CD4-positive, alpha-beta T cell treated with Interleukin-1 beta for 1 hour (primary cell): ENCODE measurements at places on chromosomes 6 and 20.

GRCh38 chr6:157831018-157831369, 7.9 kb downstream of the SNX9 start:
- DNase-seq, result no peak

GRCh38 chr6:37243816-37244370, 13.7 kb upstream of the TBC1D22B start:
- DNase-seq, result no peak

DNA sequence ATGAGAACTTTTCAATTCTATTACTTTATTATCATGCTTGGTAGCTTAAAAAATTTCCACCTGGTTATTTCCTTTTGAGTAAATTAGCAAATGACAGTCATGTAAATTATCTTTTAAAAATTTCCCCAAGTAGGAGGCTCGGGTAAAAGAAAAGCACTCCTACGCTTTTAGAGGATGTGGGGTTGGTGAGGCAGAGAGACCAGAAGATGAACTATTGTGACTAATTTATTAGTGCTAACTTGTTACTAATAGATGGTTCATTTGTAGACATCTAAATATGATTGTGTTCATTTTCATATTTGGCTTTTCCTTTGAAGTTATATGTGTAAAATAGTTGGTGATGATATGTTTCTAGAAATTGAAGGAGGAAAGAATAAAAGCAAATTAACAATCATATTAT, 27.0 kb downstream of the ZNF292 start:
- no peak for DNase-seq

GRCh38 chr20:32623667-32624157, 38.6 kb upstream of the NOL4L start:
- DNase-seq, result no peak

DNA sequence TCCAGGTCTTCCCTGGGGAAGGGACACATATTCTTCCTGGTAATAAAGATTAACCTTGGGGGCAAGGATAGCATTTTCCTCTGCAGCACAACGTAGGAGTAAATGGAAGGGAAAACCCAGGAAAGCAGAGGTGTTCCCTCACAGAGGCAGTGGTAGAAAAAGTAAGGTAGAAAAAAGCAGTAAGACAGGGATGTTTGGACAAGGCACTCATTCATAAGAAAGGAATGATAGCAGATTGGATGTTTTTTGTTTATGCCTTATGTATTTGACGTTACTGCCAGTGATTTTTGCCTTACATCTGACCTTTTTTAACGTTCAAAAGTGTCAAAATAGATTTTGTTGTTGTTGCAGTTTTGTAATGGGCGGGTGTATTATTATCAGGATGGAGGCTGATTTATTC, 395.0 kb downstream of the CDKAL1 start:
- no peak for DNase-seq

DNA sequence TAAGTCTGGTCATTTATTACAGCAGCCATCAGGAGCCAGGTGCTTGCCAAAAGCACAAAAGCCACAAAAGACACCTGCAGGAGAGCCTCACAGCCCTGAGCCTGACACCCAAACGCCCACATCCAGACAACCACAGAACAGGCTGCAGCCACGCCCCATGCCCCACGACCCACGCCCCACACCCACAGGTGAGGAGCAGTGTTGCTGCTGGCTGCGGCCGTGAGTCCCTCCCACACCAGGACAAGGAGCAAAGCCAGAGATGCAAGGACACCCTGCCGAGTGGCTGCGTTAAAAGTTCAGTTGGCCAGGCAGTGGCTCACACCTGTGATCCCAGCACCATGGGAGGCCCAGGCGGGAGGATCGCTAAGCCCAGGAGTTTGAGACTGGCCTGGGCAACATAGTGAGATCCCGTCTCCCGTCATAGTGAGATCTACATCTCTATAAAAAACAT, 43.0 kb downstream of the SLC2A4RG start:
- DNase-seq, result no peak

DNA sequence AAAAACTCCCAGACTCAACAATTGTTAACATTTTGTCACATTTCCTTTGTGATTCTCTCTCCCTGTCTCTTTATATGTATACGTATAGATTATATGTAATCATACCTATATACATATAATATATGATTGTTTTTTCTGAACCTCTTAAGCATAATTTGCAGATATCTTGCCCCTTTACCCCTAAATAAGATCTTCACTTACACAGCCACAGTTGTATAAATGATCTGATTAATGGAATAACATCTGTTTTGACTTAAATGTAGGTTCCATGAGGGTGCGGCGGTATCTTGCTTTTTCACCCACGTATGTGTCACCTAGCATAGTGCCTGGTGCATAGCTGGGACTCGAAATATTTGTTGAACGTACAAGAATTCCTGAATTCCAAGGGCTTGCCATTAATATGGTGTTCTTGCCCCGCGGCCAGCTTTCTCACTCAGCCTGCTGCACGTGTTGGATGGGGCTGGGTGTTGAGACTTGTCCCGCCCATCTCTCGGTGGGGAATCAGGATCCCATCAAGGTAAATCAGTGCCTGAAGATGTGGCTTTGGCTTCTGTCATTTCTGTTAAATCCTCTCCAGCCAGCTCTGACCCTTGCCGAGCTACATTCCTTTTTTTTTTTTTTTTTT, 10.4 kb upstream of the MANBAL start:
- no peak for DNase-seq

GRCh38 chr6:41922154-41922553, 855 bp downstream of the BYSL start:
- DNase-seq, result no peak

DNA sequence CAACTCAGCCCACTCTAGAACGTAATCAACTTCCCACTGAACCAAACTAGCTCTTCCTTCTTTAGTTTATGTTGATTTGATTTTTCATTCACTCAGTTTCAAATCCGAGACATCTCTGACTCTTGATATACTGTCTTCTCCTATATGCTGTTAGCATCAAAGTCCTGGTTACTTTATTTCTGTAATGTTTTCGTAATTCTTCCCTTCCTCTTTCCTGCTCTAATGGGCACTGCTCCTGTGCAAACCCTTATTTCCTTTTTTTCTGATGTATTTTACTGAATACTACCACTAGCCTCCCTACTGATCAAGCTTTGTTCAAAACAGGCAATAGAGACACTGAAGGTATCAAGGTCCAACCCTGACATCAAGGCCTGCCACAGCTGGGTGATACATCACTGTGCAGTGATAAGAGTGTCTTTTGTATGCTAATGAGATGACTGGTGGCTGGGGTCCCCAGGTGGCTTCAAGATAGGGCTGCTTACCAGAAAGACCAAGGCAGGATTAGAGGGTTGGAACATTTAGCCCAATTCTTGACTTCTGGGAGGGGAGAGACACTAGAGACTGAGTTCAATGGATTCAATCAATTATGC, 95.2 kb downstream of the KIF13A start:
- no peak for DNase-seq

GRCh38 chr20:9032758-9033157, 36.1 kb upstream of the PLCB4 start:
- no peak for DNase-seq

- DNase-seq, result no peak
These were observed 31.6 kb upstream of the RGS17 start for GRCh38 chr6:153162646-153163045.

GRCh38 chr20:23010096-23010495, 25.0 kb upstream of the SSTR4 start:
- DNase-seq, result no peak

DNA sequence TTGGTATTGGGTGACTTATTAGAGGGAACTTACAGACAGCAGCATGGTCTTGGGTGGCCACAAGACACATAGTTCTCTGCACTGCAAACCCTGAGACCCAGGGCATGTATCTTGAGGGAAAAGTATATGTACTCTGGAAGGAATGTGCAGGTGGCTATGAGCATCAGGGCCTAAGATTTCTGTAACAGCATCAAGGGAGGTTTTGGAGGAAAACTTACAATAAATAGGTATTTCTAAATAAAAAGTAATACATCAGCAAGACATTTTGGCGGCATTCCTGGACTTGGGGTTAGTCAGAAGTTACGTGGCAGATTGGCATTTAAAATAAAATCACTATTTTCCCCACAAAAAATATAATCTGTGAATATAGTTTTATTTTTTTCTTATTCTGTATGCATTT, 8.0 kb upstream of the STX7 start:
- no peak for DNase-seq

DNA sequence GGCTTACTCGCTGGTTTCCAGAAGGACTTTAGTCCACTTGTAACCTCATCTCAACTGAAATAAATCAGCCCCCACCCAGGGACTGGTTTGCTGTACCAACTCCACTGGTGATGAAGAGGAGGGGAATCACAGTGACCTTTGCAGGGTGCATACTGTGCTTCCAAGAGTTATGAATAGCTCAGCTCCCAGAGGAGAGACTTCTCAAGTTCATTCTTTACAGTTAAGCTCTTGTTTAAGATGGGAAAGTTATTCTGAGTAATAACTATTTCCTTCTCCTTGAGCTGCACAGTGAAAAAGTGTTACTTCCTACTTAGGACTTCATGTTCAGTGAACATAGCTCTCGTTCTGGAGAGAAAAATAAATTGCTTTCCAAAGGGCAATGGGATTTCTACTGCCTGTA, 166.5 kb upstream of the ECI2 start:
- no peak for DNase-seq

DNA sequence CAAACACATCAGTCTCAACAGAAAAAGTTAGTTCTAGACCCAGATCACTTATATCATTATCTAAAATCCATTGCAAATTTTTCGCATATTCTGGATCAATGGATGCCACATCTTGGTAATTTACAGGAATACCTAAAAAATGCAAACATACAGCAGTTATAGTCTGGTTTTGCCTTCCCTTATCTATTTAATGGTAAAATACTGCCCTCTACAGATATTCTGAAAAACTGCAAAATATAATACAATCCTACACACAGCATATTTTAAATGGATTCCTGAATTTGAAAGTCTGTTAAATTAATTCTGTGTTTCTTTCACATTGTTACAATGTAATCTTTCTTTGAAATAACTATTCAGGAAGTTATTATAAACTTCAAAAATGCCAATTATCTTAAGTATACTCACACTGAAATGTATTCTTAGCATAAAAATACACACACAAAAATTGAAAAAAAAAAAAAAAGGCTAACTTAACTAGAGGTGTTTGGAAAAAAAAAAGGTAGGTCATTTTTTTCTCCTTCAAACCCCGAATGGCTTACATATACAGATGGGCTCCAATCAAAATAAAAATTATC, 88.4 kb downstream of the HACE1 start:
- peak; percentile 33 for DNase-seq

DNA sequence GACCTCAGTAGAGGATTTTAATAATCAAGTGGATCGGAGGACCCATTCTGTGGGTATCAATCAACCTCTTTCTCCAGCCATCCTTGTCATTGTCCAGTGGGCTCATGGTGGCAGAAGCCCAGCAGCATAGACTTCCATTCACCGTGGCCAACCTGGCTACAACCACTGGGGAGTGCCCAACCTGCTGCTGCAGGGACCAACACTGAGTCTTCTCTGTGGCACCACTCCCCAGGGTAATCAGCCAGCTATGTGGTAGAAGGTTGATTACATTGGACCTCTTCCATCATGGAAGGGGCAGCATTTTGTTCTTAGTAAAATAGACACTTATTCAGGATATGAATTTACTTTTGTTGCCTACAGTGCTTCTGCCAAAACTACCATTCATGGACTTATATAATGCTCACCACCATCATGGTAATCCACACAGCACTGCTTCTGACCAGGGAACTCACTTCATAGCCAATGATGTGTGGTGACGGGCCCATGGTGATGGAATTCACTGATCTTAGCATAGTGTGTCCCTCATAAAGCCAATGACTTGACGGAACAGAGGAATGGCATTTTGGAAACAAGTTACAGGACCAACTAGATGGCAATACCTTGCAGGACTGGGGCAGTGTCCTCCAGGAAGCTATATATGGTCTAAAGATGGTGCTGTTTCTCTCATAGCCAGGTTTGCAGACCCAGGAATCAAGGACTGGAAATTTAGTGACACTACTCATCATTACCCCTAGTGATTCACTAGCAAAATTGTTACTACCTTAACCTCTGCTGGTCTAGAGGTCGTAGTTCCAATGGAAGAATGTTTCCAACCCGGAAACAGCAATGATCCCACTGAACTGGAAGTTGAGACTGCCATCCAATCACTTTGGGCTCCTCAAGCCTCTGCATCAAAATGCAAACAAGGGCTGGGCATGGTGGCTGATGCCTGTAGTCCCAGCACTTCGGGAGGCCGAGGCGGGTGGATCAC, 7.6 kb downstream of the CD24 start:
- DNase-seq, result no peak

DNA sequence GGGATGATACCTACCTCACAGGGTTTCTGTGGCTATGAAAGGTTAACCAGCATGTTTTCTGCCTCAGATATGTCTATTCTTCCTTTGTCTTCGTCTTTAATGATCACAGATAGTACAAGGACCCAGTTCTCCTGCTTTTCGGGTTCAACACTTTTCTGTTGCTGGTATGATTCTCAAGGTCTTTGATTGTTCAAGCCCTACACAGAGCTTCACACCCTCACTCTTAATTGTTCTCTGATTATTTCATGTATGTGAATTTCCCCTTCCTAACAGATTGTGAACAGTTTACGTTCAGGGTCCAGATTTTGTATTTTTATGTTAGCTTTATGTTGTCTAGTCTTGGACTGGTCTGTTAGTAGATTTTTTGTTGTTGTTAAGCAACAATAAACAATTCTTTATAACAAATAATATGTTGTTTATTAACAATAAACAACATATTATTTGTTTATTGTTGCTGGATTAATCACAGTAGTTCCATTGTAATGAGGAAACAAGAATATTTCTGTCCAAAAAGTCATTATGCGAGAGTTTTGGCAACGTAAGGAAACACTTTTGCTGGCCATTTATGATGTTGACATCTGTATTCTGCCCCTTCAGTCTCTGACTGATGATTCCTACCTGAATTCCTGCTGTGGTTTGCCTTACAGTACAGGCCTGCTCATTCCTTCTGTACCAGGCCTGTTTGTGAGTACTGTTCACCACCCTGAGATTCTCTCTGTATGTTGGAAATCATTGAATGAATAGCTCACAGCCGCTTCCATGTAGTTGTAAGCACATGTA, 27.2 kb upstream of the TULP4 start:
- DNase-seq, result no peak
